ENCODE measurements at places on chromosomes 11 and 22.

- no peak for DNase-seq
Measured at GRCh38 chr11:91596111-91596510, 628.5 kb upstream of the FAT3 start.

DNA sequence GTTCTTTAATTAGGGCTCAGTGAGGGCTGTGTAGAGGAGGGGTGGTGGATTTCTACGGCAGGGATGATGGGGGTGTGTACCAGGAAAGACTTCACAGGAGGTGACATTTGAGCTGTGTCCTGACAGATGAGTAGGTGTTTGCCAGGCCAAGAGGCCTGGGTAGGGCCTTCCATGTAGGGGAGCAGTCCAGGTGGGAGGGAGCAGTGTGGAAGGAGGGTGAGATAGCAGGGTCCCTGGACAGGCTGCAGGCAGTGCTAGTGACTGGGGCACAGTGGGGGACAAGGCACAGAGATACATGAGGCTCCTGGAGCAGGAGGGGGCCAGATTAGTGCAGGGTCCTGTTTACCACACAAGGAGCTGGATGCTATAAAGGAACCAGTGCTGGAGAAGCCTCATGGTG lies 147.9 kb upstream of the CADM1 start:
- DNase-seq, result no peak

GRCh38 chr11:43930868-43931716 lies 11.3 kb upstream of the C11orf96 start:
- no peak for DNase-seq

DNA sequence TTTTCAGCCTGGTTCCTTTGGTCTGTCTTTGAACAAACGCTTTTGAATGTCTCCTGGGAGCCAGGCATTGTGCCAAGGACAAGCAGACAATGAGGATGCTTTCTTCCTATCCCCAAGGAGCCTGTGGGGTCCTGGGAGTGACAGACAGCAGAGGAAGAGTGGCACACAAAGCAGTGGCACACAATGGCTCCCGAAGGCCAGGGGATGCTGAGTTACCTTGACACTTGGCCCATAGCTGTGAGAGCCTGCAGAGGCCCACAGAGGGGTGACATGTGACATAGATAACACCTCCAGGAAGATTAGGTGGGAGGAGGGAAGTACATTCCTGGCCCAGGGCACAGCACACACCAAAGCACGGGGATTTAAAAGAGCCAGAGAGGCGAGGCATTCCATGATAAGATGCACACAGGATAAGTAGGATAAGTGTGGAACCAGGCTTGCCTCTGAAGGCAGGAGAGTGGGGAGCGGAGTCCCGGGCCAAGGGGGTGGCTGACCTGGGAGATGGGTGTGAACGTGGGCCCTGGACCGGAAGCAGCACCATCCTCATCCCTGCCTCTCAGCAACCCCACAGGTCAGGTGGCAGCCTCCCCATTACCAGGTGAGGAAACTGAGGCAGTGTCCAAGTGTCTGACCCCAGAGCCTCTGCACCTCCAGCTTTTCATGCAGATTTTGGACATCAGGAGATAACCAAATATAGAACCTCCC lies 6.3 kb downstream of the UPB1 start:
- no peak for DNase-seq

DNA sequence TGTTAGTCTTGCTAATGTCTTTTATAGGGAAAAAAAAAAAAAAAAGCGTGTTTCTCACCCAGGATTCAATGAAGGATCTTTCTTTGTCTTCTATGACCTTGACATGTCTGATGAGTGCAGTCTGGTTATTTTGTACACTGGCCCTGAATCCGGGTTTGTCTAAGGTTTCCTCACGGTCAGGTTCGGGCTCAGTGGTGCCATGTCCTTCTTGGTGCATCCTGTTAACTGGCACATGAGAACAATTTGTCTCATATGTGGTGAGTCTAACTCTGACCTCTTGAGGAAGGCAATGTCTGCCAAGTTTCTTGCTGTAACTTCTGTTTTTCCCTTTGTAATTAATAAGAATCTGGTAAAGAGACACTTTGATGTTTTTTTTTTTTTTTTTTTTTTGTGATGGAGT lies 12.5 kb downstream of the F2 start:
- DNase-seq, result no peak

DNA sequence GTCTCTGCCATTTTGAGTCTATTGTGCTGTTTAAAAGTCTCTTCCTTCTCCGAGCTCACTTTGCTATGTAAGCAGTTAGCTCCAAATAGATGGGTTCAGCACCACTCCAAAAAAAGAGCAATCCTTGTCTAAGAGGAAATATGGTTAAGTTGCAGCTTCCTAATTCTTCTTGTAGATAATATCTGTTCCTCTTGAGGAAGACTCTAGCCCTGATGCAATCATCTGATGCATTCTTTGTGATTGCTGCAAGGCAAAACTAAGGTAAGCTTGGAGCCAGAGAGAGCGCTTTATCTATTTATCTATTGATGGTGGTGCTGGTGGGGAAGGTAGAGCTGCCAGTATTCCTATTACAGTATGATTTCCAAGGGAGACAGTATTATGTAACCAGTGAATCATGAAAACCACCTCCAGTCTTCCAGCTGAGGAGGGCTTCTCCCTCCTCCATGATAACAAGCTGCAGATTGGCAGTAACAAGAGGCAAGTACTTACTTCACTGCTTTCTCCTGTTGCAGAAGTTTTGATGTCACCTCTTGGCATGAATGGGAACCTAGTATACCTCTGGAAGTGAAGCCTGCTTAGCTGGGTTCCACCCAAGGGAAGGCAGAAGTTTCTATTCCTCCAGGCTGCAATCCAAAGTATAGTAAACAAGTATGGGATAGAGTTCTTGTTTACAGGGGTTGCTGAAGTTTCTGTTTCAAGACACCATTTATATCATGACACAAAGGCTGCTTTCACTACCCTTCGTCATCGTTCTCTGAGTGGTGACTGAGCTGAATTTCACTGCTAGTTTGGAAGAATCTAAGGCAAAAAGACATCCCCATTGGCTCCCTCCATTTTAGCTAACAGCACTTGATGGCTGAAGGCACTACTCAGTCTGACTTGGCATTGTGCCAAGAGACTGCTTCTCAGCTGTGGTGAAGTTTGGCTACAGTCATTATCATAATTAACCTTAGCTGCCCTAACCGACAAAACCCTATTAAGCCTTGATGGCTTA lies 49.7 kb downstream of the FDX1 start:
- DNase-seq, result peak; percentile 38

DNA sequence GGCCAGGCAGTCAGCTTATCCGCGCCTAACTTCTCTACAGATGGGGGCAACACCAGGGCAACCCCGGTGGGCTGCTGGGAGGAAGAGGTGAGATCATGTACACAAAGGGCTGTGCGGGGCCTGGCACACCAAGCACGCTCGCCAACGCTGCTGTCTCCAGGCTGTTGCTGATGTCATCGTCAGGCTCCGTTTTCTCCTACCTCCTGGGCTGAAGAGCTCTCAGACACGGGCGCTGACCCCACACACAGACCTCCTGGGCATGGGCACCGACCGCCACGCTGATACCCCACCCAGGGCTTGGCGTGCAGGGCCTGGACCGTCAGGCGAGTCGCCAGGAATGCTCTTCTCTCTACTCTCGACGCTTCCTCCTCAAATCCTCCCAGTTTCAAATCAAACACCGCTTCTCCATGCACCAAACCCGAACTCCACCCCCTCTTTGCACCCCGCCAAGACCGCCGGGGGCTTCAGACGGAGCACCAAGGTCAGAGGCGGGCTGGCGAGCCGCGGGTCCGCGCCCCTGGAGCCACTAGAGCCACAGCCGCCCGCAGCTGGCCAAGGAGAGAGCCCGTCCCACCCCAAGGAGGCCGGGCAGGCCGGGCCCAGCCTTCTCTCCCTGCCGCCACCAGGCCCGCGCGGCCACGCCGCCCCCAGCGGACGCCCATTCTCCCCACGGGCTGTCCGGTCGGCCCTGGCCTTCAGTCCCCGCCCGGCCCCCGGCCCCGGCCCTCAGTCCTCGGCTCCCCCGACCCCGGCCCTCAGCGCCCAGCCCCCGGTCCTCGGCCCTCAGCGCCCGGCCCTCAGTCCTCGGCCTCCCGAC lies 772 bp downstream of the SBF1 start:
- DNase-seq, result peak; percentile 53

DNA sequence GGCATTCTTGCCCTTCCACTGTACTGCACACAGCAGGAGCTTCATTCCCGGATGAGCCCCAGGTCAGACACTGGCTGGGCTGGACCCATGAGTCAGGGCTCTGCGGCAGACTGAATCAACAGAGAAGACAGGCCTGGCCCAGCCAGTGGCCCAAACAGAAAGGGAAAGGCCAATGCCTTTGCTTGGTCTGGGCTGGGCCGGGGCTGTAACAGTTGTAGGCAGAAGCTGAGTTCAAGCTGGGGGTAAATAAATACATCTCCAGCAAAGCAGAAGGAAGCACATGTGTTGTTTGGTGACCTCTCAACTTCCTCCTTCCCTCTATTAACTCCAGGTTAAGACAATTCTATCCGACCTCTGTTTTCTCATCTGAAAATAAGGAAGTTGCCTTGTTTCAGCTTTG lies 1.8 kb upstream of the SMIM35 start:
- no peak for DNase-seq

GRCh38 chr11:97742717-97743116 lies 1278.0 kb upstream of the CNTN5 start:
- no peak for DNase-seq

DNA sequence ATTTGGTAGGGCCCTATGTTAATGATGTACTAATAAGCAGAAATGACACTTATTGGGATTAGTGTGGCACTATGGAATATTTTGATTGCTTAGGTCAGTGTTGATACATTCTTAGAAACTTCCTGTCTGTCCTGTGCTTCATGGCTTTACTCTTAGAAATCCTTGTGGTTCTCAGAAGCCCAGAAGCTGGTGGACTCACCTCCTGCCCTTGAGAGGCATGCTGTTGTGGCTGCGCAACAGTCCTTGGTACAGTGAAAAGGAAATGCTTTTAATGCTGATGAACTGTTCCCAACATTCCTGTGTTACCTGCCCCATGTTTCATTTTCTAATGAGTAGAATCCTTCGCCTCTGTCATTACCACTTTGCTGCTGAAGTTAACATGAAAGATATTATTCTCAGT lies 52.4 kb upstream of the MYO18B start:
- DNase-seq, result no peak

DNA sequence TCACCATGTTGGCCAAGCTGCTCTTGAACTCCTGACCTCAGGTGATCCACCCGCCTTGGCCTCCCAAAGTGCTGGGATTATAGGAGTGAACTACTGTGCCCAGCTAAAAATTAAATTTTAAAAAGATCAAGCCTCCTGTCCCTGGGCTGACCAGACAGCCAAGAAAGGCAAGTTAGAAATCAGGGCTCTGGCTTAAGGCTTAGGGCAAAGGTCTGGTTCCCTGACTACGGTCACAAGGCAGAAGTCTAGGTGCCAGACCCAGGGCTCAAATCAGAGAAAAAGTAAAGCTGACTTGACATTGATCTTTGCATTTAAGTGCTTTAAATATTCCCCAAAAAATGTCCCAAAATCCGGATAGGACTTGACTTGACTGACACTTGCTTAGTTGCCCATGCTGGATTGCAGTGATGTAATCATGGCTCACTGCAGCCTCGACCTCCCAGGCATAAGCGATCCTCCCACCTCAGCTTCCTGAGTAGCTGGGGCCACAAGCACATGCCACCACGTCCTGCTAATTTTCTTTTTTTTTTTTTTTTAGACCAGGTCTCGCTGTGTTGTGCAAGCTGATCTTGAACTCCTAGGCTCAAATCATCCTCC lies 17.3 kb upstream of the CRKL start:
- DNase-seq, result no peak

DNA sequence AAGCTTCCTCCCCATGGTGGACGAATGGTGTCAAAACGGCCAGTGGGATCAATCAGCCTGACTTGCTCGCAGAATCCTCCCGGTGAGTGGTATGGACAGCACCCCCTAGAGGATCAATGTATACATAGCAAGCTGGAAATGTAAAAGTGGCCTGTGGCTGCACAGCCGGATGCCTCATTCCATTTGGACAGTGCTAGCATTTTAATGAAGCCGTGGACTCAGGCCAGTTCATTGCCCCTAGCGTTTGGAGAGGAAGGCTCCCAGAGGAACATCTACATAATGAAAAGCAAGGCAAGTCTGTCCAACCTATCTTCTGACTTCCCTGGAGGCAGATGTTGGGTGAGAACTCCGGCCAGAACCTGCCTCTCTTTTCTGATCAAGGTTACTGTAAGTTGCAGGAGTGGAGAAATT lies 942.3 kb downstream of the NTM start:
- DNase-seq, result peak; percentile 72

DNA sequence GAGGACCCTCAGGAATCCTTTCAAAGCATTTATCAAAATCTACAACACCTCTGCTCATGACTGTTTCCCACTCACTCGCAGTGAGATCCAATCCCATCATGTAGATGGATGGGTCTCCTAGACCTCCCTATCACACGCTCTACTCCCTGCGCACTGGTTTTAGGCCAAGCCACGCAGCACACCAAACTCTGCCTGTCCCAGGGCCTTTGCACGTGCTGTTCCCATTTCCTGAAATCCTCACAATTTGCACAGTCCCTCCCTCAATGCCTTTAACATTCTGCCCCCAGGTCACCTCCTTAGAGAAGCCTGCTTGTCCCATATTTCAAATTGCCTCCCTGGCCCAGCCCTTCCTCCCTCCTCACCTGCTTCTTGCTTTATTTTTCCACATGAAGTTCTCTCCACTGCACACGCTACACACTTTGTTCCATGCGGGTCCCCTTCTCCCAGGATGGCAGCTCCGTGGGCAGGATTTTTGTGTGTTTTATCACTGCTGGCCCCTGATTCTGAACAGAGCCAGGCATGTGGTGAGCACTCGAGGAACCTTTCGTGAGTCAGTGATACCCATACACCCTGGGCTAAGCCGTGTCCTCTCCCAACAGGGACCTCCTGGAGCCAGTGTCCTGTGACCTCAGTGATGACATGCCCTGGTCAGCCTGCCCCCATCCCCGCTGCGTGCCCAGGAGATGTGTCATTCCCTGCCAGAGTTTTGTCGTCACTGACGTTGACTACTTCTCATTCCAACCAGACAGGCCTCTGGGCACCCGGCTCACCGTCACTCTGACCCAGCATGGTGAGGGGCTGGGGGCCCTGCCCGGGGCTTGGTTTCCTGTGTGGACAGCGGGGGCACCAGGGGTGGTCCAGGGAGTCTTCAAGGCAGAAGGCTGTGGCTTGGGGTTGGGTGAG lies 12.2 kb downstream of the CSF2RB start:
- DNase-seq, result no peak

DNA sequence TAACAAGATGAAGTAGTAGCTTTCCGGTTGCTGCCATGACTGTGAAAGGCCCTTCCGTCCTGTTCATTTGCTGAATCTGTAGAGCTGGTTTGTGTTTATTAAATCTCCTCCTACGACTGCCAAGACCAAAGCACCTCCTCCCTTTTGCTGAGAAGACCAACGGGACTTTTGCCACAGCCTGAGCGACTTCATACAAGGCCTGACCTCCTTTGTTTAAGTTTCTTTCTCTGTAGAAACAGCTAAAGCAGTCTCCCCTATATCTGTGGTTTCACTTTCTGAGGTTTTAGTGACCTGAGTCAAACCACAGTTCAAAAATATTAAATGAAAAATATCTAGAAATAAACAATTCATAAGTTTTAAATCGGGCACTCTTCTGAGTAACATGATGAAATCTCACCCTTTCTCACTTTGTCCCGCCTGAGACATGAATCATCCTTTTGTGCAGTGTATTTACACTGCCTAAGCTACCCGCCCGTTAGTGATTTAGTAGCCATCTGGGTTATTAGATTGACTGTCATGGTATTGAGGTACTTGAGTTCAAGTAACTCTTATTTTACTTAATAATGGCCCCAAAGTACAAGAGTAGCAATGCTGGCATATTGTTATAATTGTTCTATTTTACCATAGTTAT lies 119.1 kb upstream of the LRRC4C start:
- no peak for DNase-seq

Data from eye (tissue), 1 donor.